ENCODE measurements at places on chromosomes 6 and 20.

- DNase-seq, result no peak
These were observed 63.3 kb upstream of the ASF1A start for GRCh38 chr6:118830691-118831090.

- no peak for DNase-seq
These were observed 70.8 kb upstream of the AHI1 start for GRCh38 chr6:135568379-135568778.

- DNase-seq, result no peak
These were observed 71.6 kb downstream of the CHD6 start for GRCh38 chr20:41546535-41546934.

- DNase-seq, result no peak
These were observed 106.1 kb downstream of the NOL4L start for GRCh38 chr20:32479012-32479411.

DNA sequence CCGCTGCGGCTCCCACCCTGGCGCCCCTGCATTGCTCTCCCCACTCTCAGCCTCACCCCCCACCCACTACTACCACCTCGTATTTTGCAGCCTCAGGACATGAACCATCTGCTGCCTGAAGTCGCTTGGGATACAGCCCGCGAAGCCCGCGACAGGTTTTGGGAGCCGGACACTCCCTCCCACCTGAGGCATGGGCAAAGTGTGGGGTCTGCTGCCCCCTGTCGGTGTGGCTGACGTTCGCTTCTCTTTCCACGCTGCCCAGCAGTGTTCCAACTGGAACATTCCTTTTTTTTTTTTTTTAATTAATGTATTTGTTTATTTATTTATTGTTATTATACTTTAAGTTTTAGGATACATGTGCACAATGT is 15.3 kb upstream of the LPA start:
- DNase-seq, result no peak

DNA sequence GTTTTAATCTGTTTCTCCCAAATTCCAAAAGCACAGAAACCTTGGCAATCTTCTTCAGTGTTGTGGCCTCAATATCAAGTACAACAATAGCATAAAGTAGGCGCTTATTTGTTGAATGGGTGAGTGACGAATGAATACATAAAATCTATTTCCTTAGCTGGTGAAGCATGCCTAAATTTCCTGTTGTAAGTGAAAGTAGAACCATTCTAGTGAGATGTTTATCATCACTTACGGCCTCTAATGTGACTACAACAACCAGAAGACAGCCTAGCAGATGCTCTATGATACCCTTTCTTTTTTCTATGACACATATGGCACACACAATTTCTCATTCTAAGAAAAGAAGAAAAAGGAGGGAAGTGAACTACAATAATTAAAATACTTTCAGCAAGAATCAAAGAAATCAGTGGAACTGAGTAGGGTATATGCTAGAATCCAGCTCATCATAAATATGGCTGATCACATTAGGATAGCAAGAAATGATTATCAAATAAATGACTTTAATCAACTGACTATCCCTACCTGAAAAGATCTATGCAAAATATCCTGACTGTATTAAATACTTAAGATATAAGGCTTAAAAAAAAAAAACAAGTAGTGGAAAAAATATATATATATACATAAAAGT is 67.4 kb downstream of the BTBD9 start:
- DNase-seq, result no peak

DNA sequence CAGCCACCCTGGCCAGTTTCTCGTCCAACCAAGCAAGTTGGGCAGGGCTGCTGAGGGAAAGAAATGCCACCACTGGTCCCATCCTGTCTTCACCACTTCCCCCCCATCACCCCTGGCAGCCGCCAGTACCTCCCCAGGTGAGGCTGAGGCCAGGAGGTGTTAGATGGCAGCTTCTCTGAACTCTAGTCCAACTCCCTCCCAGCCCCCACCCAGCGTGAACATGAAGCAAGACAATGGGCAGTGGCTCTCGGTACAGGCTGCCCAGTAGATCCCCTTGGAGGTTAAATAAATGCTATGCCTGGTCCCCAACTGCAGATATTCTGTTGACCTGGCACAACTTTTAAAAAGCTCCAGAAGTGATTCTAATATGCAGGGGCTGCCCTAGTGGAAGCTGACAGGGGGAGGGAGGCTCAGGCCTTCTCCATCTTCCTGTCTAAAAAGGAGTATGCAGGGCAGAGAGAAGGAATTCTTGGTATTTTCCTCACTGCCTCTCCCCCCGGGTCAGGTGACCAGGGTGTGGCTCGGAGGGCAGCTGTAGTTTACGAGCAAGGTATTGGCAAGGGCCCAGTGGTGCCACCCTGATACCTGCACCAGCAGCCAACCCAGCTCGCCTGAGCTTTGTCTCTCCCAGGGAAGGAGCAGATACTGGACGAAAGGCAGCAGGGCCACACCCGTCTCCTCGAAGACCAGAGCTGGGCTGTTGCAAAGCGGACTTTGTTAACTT is 25.7 kb downstream of the KCNK5 start:
- no peak for DNase-seq

DNA sequence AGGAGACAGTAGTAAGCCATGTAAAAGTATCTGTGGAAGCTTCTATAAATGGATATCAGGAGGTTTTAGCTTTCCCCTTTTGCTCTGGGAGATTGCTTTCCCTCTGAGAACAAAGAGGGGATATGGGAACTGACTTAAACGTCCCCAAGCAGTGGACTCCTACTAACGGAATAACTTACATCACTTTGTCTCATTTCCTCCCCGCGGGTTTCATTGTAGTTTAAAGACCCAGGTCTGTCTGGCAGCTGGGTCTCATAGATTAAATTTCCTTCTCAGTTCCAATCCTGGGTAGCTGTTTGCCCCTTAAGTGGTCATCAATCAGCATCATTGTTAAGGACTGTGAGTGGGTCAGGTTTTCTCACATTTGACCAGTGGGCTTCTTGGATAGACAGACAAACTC is 68.7 kb downstream of the PLAGL1 start:
- DNase-seq, result no peak

DNA sequence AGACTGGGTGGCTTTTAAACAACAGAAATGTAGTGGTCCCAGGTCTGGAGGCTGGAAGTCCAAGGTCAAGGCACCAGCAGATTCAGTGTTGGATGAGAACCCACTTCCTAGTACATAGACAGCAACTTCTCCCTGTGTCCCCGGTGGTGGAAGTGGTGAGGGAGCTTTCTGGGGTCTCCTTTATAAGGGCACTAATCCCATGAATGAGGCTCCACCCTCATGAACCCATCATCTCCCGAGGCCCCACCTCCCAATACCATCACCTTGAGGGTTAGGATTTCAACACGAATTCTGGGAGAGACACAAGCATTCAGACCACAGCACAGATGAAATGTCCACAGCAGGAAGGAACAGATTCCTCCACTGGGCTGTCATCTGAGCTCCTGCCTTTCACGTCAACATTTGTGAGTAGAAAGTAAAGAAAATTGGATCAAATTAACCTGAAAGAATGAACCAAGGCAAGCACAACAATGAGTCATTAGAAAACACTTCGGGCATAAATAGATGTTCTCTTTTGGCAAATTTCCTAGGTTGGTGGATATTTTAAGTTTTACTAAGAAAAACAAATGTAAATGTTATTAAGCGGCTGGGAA is 130.7 kb downstream of the RNASET2 start:
- DNase-seq, result no peak

GRCh38 chr6:10237298-10238038 is 177.4 kb downstream of the TFAP2A start:
- DNase-seq, result no peak

DNA sequence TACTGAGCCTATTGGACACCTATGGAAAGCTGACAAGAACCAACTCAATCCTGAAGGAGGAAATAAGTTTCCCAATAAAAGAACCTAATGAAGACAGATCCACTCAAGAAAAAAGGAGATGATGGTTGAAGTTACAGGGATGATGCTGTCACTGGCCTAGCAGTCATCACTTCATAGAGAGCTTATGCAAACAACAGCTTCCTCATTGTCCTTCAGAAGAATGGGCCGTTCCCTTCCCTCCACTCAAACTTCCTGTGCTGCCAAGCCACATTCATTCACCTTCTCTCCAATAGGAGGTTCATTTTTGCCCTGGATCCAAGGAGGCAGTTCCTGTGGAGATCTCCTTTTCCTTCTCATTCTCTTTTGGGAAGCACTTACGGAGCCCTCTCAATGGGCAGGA is 13.8 kb upstream of the PM20D2 start:
- no peak for DNase-seq

DNA sequence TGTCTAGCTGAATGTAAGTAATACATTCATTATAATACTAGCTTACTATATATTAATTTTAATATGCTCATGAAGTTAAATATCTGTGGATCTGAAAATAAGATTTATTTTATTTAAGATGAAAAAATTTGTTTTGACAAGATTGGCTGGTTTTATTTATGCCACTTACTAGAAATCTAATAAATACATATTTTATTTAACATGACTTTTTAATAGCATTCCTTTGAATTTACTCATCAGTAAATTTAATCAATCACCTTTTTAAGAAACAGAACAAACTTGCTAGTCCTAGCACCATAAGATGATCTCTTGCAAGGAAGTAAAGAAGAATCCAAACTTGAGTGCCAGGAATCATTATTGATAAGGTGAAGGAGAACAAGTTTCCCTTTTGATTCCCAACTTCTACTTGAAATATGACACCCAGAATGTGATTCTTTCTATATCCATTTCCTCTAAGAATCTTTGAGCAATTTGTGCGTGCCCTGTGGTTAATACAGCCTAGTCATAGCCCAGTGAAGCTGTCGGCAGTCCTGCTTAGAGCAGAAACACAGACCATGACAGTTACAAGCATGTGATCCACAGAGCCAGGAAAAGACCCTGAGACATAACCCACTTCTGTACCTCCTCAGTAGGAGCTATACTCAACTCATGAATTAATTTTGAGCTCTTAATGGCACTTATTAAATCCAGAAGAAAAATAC is 282.3 kb upstream of the QKI start:
- DNase-seq, result no peak

GRCh38 chr20:53019464-53019863 is 47.3 kb downstream of the TSHZ2 start:
- no peak for DNase-seq

- DNase-seq, result no peak
These were observed 535.4 kb downstream of the HACE1 start for GRCh38 chr6:104324301-104324700.

GRCh38 chr20:43942201-43942590 is 27.5 kb downstream of the TOX2 start:
- no peak for DNase-seq

DNA sequence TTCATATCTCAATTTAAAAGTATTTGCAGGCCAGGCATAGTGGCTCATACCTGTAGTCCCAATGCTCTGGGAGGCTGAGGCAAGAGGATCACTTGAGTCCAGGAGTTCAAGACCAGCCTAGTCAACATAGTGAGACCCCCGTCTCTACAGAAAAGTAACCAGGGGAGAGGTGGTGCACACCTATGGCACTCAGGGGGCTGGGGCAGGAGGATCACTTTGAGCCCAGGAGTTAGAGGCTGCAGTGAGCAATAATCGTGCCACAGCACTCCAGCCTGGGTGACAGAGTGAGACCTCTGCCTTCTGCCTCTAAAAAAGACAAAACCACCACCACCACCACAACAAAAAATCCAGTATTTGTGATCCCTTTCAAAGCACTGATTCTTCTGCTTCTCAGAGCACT is 185.5 kb upstream of the QKI start:
- no peak for DNase-seq

GRCh38 chr6:126180585-126180984 is 159.3 kb upstream of the CENPW start:
- no peak for DNase-seq

GRCh38 chr6:139751179-139751578 is 376.7 kb upstream of the CITED2 start:
- no peak for DNase-seq

GRCh38 chr6:128290221-128290620 is 230.2 kb downstream of the PTPRK start:
- DNase-seq, result no peak

DNA sequence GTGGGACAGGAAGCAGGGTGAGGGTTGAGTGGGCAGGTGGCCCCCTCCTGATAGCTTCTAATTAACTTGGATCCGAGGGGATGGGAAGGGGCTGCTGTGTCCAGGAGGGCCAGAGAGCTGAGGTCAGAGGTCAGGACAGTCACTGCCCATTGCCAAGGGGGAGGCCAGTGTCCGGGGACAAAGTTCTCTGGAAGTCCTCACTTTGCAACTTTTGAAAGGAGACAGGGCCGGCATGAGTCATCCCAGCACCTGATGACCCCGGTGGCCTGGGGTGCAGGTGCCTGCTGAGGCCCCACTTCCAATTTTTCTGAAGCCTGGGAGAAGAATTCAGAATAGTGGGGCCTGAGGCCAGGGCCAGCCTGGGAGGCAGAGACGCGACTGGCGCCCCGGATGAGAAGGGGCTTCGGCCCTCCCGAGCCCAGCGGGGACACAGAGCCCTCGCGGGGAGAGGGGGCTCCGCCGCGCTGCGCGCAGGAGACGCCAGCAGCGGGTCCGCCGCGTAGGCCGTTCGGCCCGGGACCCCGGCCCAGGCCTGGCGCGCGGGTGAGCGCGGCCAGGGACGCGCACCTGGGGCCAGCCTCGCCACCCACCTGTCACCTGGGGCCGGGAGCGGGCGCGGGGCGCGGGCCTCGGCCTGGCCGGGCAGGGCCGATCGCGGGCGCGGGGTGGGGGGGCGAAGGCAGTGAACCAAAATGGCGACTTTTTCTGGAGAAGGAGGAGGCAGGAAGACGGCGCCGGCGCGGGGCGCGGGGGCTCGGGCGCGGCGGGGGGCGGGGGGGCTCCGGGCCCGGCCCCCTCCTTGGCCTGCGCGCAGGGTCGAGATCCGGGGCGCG is 586 bp downstream of the ZNF512B start:
- no peak for DNase-seq

DNA sequence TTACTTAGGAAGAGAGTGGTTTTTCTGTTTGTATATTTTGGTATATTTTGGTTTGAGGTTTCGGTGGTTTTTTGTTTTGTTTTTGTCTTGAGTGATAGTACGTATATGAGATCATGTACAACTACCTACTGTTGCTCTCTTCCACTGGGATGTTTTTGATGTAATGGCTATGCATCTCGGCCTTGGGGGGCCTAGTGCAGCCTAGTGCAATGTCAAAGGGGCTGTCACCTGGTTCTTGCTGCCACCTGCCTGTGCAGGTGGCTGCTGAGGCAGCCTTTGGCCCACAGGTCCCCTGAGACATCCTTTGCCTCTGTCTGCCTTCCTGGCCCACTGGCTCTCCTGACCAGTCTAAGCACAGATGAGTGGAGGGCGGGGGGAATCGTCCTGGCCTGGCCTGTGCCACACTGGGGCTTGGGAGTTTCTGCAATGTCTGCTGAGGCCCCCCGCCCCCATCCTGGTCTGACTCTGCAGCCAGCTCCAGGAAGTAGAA is 546.6 kb downstream of the CD83 start:
- no peak for DNase-seq

DNA sequence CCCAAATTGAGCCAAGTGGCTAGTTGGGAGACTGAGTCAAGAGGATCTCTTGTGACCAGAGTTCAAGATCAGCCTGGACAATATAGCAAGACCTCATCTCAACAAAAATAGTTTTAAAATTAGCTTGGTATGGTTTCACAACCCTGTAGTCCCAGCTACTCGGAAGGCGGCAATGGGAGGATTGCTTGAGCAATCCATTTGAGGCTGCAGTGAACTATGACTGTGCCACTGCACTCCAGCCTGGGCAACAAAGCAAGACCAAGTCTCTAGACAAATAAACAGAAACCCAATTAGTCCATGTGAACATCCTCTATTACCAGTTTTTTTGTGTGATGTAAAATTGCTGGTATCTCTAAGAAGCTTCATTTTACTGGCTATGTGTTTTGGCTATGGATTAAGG is 106.2 kb downstream of the TULP4 start:
- no peak for DNase-seq
